ENCODE measurements at places on chromosomes 7 and 10.

GRCh38 chr10:61142987-61143386 is 199.0 kb upstream of the RHOBTB1 start:
- no peak for DNase-seq

GRCh38 chr10:66414943-66415342 is 510.9 kb upstream of the LRRTM3 start:
- no peak for DNase-seq

DNA sequence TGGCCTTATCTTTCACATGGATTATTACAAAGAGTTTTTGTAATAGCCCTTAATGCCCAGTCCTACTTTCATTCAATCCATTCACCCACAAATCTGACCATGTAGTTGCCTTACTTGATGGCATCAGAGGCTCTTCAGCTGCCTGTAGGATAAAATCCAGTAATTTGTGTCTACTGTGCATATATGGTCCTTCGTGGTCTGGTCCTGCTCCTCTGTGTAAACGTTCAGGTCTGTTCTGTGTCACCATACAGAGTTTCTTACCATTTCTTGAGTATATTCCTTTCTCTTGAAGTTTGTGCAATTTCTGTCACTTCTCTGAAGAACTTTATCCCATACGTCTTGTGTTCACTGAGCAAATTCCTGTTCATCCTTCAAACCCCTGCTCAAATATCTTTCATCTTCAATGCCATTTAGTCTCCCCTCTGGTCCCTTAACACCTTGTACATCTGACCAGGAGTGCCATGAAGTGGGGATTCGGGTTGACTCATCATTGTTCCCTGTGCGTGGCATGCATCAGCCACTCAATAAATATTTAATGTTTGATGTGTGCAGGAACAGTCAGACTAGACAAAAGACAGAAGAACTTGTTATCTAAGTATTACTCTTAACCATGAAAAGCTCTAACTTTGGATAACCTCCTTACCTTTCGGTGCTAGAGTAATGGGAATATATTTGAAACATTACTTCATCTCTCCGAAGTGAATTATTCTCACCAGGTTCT is 98.6 kb upstream of the RPA3 start:
- no peak for DNase-seq

GRCh38 chr10:69802424-69803161 is 887 bp downstream of the COL13A1 start:
- no peak for DNase-seq

- DNase-seq = no peak
Observed at GRCh38 chr7:47518827-47519226, 63.1 kb downstream of the TNS3 start.

GRCh38 chr7:28960071-28960840 is 2.1 kb upstream of the TRIL start:
- DNase-seq = no peak

DNA sequence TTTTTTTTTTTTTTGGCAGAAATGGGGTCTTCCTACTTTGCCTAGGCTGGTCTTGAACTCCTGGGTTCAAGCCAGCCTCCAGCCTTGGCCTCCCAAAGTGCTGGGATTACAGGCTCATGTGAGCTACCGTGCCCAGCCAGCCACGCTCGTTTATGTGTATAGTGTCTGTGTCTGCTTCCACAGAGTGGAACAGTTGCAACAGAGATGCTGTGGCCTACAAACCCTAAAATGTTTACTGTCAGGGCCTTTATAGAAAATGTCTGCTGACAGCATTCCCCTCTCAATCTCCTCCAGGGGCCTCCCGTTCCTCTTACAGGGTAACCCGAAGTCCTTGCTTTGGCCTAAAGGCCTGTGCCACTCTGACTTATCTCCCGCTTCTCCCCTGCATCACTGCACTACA is 87.6 kb upstream of the LEP start:
- DNase-seq = no peak

DNA sequence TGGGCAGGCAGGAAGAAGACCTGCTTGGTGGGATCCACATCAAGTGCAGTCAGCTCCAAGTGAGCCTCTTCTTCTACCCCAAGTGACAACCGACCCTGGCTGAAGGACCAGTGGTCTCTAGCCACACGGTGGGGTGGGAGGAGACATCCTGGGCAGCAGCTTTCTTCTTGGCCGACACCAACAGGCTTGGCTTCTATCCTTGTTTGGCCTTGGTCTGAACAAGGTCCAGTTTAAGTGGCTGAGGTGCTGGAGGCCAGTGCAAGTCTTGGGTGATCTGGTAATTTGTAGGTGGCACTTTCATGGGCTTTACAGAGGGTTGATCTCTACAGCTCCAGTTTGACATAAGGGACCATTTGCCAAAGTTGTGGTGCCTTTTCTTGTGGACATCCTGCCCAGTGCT is 63.6 kb upstream of the PDCD4 start:
- DNase-seq = no peak

- peak; percentile 18 for DNase-seq
Observed at GRCh38 chr7:157211690-157212089, 73.0 kb downstream of the UBE3C start.

GRCh38 chr7:100895956-100896731 is 456 bp upstream of the ACHE start:
- no peak for DNase-seq

GRCh38 chr10:100872034-100872791 is 40.5 kb upstream of the SLF2 start:
- DNase-seq = no peak

- DNase-seq = no peak
Observed at GRCh38 chr10:124239696-124240095, 146.3 kb upstream of the CHST15 start.

GRCh38 chr7:40682696-40683095 is 547.9 kb downstream of the SUGCT start:
- DNase-seq = no peak

GRCh38 chr7:3069771-3070449 is 26.2 kb upstream of the CARD11 start:
- no peak for DNase-seq

DNA sequence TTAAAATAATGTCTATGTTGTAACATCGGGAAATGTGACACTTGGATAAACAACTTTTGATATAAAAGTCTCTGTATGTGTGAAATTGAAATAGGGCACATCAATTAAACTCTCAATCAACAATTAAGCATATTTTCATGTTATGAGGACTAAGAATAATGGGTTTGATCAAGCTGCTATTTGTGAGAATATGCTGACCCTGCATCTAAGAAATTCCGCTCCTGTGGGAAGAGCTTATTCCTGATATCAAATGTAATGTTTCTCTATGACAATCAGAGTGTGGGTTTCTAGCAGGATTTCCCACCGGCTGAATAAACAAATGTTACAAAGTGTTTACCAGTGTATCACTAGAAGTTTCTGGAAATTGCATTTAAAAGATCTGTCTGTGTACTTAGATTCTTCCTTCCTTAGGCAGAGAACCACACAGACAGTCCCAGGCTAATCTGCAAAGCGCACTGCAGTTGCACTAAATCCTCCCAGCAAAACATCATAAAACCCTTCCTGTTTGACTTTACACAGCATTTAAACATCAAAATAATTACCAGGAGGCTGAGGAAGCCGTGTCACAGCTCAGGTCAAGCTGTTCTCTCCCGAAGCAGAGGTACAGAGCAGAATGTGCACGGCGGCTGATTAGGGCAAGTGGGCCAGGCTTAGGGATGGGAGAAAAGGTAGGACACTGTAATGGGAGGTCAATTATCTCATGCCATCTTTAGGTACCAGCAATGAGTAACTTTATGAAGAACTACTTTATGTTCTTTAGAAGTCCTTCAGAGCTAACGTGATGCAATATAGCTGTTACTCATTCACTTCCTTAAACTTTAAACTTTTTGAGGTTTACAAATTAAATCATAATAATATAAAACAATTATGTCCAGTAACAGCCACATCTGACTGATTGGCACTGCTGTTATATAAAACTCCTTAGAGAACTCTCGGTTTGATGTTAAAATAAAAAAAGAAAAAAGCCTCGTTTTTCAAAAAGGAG is 109.1 kb upstream of the CTTNBP2 start:
- peak; percentile 4 for DNase-seq

- no peak for DNase-seq
Observed at GRCh38 chr10:107496594-107496993, 332.1 kb upstream of the SORCS1 start.

GRCh38 chr7:100367676-100368613 is 5.3 kb upstream of the PILRA start:
- DNase-seq = no peak

DNA sequence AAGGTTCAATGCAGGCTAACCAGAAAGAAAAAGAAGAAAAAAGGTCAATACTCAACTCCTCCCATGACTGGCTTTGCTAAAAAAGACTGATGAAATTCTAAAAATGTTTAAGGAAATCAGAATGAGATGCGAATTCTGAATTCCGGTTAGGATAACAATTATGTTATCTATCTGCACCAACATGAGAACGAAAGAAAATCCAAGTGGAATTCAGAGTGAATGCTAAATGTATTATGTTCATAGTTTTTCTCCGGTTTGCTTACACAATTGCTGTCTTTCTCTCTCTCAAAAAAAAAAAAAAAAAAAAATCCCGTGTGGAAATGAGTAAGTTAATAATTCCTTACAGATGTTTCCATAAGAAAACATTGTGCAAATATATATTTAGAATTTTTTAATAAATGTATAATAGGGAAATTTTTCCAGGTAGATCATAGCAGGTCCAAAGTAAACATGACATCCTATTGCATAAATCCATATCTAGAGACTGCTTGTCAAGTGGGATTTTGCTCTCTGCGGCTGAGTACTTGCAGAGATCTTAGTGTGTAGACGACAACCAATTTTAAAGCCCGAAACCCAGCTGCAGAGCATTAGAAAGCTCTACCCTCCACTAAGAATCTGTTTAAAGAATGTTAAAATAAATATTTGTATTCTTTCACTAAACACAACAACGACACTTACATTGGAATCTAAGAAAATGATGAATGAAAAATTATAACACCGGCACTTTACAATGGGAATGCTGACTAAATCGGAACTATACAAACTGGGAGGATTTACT is 104.0 kb downstream of the JAZF1 start:
- DNase-seq = no peak

DNA sequence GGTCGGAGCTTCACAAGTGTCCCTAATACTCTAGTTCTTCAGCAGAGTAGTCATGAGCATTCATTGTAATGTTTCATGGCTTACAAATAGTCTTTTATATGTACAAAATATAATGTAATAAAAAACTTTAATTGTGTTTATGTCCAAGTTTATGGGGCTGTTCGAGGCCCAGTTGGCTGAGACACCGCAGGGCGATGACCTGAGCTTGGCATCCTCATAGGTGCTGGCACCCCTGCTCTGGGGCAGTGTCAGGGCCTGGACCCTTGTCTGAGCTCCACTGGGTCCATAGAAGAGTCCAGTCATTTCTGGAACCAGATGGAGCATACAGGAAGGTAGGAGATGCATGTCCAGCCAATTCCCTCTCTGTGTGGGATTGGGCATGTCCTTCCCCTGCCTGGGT is 12.9 kb upstream of the ZMIZ1 start:
- no peak for DNase-seq

DNA sequence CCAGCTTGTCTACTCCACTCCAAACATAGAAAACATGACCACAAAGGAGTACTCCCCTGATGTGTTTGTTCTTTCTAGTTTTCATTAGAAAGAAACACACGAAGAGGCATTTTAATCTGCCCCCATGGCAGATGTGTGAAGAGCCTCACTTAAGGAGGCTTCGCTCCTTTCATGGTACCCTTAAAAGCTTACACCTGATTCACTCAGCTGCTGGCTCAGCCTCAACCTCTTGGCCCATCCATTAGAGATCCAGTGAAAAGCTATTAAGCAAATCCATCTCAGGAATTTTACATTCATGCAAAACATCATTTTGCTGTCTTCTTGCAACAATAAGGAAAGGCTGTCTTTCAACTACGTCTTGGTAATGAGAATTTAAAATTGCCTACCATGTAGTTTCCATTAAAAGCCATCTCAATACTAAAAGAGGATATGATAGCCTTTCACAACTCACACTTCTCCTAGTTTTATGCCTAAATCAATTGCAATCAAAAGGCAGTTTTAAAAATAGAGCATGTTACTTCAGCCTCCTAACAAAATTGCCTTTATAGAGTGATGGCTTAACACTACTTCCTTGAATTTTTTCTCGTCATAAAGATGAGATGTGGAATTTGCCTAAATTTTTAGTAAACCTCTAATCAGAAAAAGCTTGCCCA is 22.7 kb downstream of the MACC1 start:
- DNase-seq = no peak

DNA sequence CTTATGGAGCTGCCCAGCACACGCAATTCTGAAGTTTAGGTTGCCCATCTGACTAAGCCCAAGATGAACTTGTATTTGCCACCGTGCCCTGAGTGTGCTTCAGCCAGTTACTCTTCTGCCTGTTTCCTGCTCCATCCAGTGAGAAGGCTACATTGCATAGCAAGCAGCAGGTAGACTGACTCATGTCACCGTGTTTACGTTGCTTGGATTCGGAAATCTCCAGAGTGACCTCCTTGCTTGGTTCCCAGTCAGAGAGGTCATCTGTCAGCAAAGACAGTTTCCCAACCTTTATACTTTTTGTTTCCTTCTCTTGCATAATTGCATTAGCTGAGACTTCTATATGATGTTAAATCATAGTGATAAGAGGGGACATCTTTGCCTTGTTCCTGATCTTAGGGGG is 30.9 kb downstream of the NACAD start:
- DNase-seq = no peak

Data from NCI-H1417 treated with DMSO at 0.1 percent for 48 hours (cell line).